ENCODE measurements at places on chromosomes 5 and 9.

- peak; percentile 92 for DNase-seq
These were observed 73.7 kb upstream of the MTAP start for GRCh38 chr9:21728781-21729180.

GRCh38 chr9:98867429-98868168, 60.1 kb downstream of the GALNT12 start:
- peak; percentile 93 for DNase-seq

DNA sequence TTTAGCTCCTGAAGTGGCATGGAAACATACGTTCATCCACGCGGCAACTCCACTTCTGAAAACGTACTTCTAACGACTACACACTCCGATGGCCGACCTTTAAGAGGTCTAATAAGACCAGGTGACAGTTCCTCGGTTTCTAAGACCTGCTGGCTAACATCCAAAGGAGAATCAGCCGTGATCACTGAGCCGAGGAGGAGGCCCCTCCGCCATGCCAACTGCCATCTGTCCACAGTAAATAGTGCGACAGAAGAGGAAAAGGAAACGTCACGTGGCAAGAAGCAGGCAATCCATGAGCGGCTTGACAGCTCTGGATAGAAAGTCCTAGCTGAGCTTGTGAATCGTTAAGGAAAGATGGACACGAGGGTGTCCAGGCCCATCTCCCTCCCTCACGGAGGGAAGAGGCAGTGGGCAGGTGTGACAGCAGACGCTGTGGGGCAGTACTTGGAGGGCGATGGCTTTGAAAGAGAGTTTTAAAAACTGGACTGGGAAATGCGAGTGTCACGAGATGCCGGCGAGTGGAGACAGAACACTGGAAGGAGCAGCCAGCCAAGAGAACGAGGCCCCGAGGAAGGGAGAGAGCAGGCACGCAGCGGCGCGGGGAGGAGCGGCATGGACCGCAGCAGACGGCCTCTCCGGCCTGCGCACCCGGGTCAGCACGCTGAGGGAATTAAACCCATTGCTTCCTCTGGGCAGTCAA, 66.7 kb upstream of the TBC1D9B start:
- DNase-seq: no peak

DNA sequence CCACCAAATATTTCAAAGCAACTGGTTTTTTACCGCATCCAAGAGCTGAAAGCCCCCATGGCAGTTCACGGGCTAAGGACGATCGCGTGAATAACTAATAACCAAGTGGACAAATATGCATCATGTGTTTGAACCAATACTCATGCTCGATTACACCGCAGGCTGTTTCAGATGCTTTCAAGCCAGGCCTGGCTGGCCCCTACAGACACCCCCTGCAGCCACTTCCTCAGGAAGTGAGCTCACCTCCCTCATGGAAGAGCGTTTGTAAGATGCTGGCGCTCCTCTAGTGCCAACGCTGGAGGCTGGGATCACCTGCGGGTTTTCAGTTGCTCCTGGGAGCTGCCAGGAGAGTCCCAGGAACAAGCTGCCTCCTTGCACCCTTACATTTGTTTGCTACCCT, 53.9 kb upstream of the PTCH1 start:
- peak; percentile 31 for DNase-seq

GRCh38 chr5:36836831-36837230, 39.7 kb upstream of the NIPBL start:
- DNase-seq: no peak

GRCh38 chr5:78661691-78662090, 13.1 kb upstream of the LHFPL2 start:
- DNase-seq: no peak

DNA sequence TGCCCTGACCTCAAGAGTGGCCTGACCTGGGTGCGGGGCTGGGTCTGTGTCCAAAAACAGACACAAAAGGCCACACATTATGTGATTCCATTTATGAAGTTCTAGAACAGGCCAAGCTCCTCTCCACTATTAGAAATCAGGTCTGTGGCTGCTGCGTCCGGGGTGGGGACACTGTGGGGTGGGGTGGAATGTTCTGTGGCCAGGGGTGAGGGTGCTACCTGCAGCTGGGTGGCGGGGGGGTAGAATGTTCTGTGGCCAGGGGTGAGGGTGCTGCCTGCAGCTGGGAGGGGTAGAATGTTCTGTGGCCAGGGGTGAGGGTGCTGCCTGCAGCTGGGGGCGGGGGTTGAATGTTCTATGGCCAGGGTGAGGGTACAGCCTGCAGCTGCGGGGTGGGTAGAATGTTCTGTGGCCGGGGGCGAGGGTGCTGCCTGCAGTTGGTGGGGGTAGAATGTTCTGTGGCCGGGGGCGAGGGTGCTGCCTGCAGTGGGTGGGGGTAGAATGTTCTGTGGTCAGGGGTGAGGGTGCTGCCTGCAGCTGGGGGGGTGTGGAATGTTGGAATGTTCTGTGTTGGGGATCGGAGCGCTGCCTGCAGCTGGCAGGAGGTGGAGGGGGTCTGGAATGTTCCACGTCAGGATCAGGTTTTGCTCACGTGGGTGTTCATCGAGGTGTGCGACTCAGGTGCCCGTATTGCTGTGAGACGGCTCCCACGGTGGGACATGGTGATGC, 8.3 kb downstream of the LCN12 start:
- DNase-seq: no peak

DNA sequence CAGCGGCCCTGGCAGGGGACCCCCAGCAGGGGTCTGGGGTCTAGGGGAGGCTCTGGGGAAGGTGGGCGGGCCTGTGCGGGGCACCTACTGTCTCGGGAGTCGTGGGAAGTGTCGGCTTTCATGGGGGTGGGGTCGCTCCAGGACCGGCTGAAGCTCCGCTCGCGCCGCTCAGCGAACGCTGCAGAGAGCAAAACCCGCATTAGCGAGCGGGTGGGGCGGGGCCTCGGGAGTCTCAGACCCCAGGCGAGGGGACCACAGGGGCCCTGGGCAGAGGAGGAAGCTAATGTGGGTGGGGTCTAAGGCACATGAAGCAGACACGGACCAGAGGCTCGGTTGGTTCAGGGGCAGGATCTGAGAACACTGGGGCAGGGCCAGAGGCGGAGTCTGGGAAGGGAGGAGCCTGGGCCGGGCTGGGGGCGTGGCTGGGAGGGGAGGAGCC, 5.5 kb downstream of the NSMF start:
- peak; percentile 64 for DNase-seq

GRCh38 chr5:52928689-52929088, 60.5 kb upstream of the ITGA2 start:
- no peak for DNase-seq

GRCh38 chr5:2899311-2899710, 147.8 kb upstream of the IRX2 start:
- DNase-seq: no peak

- no peak for DNase-seq
These were observed 17.8 kb upstream of the GLIPR2 start for GRCh38 chr9:36118706-36119105.

DNA sequence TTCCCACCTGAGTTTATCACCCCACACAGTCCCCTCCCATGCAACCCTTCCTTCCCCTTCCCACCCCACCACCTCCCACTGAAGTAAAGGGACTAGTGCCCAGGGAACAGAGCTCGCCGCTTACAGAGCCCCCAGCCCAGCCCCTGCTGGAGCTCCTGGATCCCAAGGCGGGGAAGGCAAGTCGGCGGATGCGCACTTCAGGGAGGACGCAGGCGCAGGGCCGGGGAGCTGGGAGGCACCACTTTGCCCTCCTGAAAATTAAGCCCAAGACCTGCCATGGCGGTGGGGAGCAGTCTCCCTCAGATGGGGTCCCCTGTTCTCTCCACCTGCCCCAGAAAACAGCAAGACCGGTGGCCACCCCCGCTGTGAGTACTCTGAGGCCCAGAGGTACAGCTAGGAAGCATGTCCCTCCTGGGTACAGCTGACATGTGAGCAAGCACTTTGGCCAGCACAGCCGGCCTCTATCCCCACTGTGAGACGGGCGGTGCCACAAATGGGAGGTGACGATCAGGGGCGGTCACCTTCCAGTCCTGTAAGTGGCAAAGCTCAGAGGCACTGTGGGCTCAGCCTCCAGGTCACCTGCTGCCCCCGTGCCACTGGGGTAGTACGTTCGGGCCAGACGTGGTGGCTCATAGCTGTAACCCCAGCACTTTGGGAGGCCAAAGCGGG, 45.9 kb downstream of the COL23A1 start:
- no peak for DNase-seq

- no peak for DNase-seq
These were observed 136.4 kb downstream of the PIP5K1B start for GRCh38 chr9:68841276-68842052.

DNA sequence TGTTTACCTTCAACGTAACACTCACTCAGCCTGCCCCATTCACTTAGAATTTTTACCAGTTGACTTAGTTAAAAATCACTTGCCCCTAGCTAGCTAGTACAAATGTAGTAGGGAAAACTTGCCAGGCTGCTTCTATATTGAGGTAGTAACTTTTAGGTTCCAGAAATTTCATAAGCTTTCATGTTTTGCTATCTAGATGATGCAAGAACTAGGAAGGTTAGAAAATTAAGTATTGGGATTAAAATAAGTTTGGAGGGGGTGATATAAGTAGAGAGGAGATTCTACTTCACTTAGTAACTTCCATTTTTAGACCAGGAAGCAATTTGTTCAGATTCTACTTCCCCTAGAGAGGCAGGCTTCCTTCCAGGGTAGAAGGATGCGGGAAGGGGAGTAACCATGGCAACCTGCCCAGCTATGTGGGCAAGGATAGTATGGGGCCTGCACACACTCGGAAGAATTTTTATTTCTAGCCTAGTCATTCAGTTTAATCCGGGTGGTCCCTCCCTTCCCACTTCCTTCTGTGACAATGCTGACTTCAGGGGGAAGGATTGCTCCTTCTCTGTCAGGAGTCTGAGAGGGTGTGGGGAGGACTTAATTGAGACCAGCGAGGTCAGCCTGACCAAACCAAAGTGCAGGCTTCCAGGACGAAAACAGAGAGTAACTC, 4.2 kb downstream of the DAB2 start:
- peak; percentile 78 for DNase-seq

All from astrocyte of the spinal cord (primary cell).